ENCODE measurements at places on chromosomes 4 and X. TPM values are rescaled to one million over a fixed set of nuclear protein-coding genes. Genes with fewer than 3 reads are reported as not detected.

PLP1 gene
- 19.4 TPM for total RNA-seq

TCEAL6 gene
- not detected for total RNA-seq

HMGB2 gene
- 7.6 TPM for total RNA-seq

EPHA5 gene
- total RNA-seq, result 1.8 TPM

DEFB131A gene
- not detected for total RNA-seq

GNRHR gene
- total RNA-seq, result not detected

TRIM61 gene
- total RNA-seq, result not detected

HPGD gene
- total RNA-seq, result 93.3 TPM

HSFX3 gene
- not detected for total RNA-seq

MAGEA2 gene
- total RNA-seq, result not detected

MAGEE2 gene
- total RNA-seq, result not detected

PRICKLE3 gene
- 16.9 TPM for total RNA-seq

FOXR2 gene
- total RNA-seq, result not detected

PITX2 gene
- total RNA-seq, result not detected

TEX11 gene
- total RNA-seq, result not detected

CSAG3 gene
- total RNA-seq, result not detected

FATE1 gene
- total RNA-seq, result not detected

HTN1 gene
- total RNA-seq, result not detected

AREG gene
- total RNA-seq, result 22.3 TPM

ZNF157 gene
- not detected for total RNA-seq

HERC3 gene
- total RNA-seq, result 58.0 TPM

PCSK1N gene
- total RNA-seq, result 25.9 TPM

MAGED4 gene
- 10.3 TPM for total RNA-seq

MND1 gene
- not detected for total RNA-seq

FRYL gene
- 67.7 TPM for total RNA-seq

ANOS1 gene
- total RNA-seq, result 2.0 TPM

HSFX2 gene
- total RNA-seq, result not detected

F8 gene
- total RNA-seq, result 3.5 TPM
